ENCODE measurements at places on chromosomes 4 and X.

GRCh38 chr4:13968723-13969122 is 341.2 kb upstream of the BOD1L1 start:
- no peak for DNase-seq

DNA sequence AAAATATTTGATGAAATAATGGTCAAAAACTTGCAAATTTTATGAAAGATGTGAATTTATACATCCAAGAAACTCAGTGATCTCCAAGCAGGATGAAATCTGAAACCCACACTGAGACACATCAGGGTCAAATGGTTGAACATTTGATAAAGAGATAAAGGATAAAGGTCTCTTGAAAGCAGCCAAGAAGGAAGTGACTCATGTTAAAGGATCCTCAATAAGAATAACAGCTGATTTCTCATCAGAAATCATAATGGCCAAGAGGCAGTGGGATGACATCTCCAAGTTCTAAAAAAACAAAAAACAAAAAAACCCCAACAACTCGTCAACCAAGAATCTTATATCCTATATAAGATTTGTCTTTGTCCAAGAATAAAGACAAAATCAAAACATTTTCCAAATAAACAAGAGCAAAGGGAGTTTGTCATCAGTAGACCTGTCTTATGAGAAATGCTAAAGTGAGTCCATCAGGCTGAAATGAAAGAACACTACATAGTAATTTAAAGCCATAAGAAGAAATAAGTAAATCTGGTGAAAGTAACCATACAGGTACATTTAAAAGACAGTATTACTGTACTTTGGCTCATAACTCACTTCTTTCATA is 121.7 kb downstream of the PDS5A start:
- no peak for DNase-seq

DNA sequence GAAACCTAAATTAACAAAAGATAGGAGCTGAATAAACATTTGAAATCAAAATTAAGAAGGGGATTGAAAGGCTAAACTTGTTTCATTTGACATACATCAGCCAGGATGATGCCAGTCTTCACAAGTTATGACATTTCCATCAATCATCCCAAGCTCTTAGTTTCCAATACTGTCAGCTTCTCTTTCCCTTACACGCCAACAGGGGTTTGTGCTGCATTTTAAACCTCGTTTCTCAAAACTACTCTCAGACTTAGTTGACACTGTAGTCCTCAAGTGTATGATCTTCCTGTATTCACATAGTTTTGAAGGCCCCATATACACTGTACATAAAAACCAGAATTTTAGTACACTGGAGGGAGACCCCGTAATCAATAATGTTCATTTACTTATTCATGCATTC is 840 bp upstream of the P2RY10 start:
- DNase-seq: no peak

GRCh38 chr4:141142423-141142822 is 9.2 kb upstream of the RNF150 start:
- peak; percentile 11 for DNase-seq

GRCh38 chr4:122632396-122633143 is 11.7 kb upstream of the IL21 start:
- DNase-seq: no peak

GRCh38 chr4:103721251-103721650 is 1.5 kb upstream of the TACR3 start:
- DNase-seq: no peak

- no peak for DNase-seq
Measured at GRCh38 chr4:60422439-60422838, 777.7 kb upstream of the ADGRL3 start.

- no peak for DNase-seq
Measured at GRCh38 chrX:104370089-104370488, 115.4 kb upstream of the ESX1 start.

DNA sequence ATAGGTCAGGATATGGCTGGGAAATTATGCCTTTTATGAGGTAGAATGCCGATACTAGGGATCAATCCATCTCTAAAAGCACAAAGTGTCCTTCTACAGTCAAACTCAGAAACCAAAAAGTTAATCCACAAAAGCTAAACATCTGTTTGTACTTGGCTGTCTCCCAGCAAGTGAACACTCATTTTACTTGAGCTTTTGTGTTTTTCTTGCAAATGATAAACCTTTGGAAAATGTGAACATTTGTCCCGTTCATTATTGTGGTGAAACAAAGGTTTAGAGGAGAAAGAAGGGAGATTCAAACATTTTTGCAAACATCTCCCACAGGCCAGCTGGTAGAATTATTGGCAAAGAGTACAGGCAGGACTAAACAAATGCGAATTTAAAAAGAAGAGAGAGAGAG is 300.6 kb upstream of the SPANXN1 start:
- DNase-seq: no peak

GRCh38 chr4:168441412-168441811 is 38.9 kb downstream of the DDX60L start:
- no peak for DNase-seq

DNA sequence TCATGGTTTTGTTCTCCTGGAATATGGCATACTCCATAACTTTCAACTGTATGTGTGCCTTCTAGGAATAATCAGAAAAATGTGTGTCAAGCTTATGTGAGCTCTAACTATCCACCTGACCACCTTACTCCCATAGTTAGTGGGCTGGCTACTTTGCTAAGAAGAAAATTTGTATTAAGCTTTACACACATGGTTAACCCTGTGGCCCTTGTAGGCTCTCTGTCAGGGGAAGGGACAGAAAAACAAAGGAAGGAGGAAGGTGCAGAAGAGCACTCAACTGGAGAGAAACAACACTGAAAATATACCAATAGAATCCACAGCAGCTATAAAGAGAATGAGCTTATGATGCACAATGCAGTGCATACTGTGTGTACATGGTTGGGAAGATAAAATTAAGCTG is 84.6 kb downstream of the PPP3CA start:
- no peak for DNase-seq

- no peak for DNase-seq
Measured at GRCh38 chr4:165079476-165079875, 25.8 kb downstream of the TRIM75 start.

DNA sequence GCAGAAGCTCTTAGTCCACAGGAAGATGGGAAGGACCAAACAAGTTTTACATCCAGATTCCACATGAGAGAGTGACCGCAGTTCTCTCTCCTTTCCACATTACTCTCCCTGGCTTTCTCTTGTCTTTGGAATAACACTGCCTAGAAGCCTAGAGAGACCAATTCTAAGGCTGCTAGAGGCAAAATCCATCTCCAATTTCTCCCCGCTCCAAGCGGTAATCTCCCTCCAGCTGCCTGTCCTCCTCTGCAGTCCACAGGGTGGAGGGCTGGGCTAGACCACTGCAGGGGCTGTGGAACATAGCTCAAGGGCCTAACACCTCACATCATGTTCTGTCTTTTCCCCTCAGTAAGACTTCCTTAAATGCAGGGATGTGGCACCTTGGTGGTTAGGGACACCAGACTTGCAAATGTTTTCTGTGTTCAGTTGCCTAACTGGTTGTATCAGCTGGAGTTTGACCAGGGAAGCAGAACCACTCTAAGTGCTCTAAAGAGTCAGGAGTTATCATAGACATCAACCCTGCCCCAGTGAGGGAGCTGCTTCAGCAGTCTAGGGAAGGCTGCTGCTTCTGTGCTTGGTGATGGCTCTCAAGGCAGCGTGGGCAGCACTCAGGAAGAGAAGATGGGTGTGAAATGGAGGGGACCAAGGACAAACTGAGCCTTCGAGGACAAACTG is 423.1 kb downstream of the BCOR start:
- DNase-seq: no peak

DNA sequence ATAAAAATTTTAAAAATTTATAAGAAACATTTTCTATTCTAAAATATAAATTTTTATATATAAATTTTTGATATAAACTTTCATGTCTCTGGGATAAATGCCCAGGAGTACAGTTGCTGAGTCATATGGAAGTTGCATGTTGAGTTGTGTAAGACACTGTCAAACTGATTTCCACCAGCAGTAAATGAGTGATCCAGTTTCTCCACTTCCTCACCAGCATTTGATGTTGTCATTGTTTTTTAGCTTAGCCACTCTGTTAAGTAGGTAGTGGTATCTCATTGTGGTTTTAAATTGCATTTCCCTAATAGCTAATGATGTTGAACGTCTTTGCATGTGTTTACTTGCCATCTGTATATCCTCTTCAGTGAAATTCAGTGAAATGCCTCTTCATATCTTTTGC is 66.5 kb downstream of the MAMLD1 start:
- DNase-seq: no peak

DNA sequence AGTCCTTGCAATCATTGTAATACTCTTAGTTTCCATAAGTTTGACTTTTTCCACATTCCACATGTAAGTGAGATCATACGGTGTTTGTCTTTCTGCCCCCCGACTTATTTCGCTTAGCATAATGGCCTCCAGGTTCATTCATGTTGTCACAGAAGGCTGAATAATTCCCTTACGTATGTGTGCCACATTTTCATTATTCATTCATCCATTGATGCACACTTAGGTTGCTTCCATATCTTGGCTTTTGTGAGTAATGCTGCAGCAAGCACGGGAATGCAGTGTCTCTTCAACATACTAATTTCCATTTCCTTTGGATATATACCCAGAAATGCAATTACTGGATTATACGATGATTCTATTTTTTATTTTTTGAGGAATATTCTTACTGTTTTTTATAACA is 22.0 kb upstream of the VEGFC start:
- no peak for DNase-seq

DNA sequence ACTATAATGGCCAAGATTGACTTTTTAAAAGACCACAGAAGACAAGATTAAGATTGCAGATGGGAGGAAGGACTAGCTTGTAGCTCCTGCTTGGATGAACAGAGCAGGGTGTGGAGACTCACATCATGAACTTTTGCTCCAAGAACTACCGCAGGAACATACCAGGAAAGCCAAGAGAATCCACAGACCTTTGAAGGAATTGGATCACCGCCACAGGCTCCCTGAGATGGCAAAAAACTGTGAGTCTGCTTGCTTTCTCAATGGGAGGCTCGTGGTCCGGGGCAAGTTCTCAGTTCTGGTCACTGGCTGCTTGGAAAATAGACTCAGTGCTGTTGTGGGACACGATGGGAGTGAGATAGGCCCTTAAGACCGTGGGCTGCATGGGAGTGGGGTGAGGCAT is 276.6 kb downstream of the CCSER1 start:
- no peak for DNase-seq

DNA sequence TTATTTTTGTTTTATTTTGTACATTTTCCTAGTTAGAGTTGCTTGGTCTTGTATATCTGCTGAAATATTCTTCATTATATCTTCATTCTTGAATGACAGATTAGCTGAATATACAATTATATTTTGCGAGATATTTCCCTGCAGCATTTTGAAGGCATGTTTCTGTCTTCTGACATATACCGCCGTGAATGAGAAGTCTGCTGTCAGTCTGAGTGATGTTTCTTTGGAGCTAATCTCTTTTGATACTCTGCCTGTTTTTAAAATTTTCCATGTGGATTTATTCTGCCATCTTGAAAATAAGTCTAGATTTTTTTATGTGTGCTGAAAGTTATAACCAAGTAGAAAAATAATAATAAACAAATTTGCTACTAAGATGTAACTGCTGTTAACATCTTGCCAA is 148.5 kb downstream of the MAGEC1 start:
- no peak for DNase-seq

- DNase-seq: no peak
Measured at GRCh38 chr4:152334931-152335330, 201.0 kb downstream of the FBXW7 start.

GRCh38 chr4:130306566-130306965 is 1210.6 kb downstream of the C4orf33 start:
- no peak for DNase-seq

- DNase-seq: no peak
Measured at GRCh38 chrX:47817421-47817820, 19.3 kb upstream of the ZNF81 start.

DNA sequence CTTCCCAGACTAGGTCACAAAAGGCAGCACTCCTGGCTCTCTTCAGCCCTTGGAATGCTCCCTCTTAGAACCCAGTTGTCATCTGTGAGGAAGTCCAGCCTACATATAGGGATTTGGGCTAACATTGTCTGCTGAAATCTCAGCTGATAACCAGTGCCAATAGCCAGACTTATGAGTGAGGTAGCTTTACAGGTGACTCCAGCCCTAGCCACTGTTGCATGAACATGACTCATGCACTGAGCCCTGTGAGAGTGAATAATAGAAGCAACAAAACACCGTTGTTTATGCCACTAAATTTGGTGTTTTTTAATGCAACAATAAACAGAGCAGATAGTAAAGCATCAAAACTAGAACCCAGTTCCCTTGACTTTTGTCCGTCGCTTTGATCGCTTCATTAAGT is 433.2 kb downstream of the STIM2 start:
- no peak for DNase-seq

GRCh38 chrX:13717700-13718472 is 16.5 kb downstream of the TRAPPC2 start:
- DNase-seq: no peak

DNA sequence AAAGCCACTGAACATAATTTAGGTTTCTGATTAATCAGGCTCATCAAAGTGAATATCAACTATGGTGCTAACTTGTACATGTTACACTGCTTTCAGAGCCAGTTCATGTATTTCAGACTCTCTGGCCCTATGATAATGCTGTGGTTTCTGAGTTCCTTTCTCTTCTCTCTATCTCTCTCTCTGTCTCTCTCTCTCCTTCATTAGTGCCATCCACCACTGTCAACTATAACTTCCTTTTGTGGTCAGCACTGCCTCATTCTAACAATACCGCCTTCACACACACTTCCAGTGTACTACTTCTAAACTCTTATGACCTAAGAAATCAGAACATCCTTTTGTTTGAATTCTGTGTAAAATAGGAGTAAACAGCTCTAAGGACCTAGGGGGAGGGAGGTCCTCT is 907.1 kb downstream of the RPA4 start:
- DNase-seq: no peak

- no peak for DNase-seq
Measured at GRCh38 chrX:10395179-10395578, 225.2 kb downstream of the MID1 start.

DNA sequence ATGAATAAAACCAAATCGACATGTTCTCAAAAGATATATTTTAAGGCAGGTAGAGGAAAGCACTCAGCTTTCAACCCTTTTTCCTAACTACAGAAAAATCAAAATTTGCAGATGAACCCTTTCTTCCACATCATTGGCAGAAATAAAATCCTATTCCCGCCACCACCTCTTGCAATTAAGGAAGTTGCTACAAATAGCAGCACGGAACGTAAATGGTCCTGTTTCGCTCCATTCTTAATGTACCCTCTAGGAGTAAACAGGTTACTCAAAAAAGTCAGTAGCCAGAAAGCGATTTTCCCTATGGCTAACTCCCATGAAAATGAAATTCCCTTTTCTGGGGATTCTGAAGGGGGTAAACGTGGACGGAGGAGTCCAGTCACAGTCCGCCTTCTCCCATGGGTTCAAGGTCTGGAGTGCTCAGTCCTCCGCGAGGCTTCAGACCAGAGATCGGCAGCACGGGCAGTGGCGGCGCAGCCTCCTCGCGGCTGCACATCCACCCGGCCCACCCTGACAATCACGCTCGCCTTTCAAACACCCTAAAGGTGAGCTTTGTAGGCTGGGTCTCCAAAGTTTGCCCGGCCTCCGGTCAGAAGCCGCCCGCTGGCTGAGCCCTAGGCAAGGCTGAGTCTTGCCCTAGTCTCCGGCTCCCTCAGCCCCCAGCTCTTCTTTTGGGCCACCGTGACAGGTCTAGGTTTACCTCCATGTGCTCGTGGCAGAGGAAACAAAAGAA is 1.8 kb downstream of the ATP11C start:
- peak; percentile 8 for DNase-seq
